ENCODE measurements at places on chromosomes 6 and 20.

DNA sequence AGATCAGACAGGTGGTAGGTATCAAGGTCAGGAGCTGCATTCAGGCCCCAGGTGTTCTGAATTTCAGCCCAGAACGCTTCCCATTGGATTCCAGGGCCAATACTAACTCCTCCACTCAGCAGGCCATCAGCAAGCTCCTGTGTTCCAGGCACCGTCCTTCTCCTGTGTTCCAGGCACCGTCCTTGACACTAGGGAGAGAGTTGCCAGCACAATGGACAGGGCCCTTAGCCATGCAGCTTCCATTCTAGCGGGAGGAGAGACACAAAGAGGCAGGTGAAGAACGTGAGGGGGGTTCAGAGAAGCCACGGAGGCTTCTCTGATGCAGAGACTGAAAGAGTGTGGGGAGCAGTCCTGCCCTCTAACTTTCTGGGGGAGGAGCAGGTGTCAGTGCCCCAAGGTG is 77.7 kb downstream of the FOXC1 start:
- DNase-seq, result no peak

DNA sequence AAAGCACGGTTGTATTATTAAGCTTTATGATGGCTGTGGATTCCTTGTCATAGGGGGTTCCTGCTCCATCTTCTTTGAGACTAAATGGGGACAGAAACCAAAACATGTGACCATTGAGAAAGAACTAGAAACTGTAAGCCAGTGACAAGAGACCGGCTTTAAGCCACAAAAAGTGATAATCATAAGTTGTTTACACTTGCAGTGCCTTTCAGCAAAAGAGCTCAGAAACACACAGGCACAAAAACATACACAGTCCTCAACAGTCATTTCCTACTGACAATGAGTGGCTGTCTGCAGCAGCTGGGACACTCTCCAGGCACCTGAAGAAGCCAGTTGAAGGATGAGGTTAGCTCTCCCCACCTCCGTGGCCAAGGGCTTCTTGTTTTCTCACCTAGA is 20.0 kb upstream of the UBE2J1 start:
- DNase-seq, result no peak

- DNase-seq, result no peak
Observed at GRCh38 chr6:15901141-15902115, 227.5 kb upstream of the MYLIP start.

GRCh38 chr20:21358737-21359136 is 38.6 kb downstream of the NKX2-4 start:
- DNase-seq, result no peak

- no peak for DNase-seq
Observed at GRCh38 chr20:21258411-21258810, 44.7 kb upstream of the XRN2 start.

Data from upper lobe of left lung (tissue), 6 donors.